DMS153 (cell line): ENCODE measurements at places on chromosomes 16 and 17.

DNA sequence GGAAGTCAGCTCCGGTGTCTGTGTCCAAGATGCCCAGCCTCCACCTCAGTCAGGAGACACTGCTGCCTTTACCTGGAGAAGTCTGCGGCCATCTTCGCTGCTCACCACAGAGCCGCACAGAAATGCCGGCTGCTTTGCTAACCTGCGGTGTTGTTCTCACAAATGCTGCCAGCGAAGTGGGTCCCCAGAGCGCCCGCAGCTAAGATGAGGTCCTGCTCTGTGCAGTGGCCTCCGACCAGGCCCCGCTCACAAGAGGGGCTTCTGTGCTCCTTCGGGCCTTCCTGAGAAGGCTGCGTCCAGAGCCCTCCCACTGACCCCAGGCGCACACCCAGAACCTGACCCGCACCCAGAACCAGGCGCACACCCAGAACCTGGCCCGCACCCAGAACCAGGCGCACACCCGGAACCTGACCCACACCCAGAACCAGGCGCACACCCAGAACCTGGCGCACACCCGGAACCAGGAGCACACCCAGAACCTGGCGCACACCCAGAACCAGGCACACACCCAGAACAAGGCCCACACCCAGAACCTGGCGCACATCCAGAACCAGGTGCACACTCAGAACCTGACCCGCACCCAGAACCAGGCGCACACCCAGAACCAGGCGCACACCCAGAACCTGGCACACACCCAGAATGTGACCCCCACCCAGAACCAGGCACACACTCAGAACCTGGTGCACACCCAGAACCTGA lies 51.5 kb upstream of the FASN start:
- no peak for DNase-seq

- DNase-seq = no peak
Observed at GRCh38 chr16:17776888-17777287, 306.1 kb upstream of the XYLT1 start.

GRCh38 chr16:73032541-73033270 lies 15.2 kb downstream of the ZFHX3 start:
- no peak for DNase-seq

- peak; percentile 18 for DNase-seq
Observed at GRCh38 chr17:80868022-80868609, 123.5 kb upstream of the CHMP6 start.

DNA sequence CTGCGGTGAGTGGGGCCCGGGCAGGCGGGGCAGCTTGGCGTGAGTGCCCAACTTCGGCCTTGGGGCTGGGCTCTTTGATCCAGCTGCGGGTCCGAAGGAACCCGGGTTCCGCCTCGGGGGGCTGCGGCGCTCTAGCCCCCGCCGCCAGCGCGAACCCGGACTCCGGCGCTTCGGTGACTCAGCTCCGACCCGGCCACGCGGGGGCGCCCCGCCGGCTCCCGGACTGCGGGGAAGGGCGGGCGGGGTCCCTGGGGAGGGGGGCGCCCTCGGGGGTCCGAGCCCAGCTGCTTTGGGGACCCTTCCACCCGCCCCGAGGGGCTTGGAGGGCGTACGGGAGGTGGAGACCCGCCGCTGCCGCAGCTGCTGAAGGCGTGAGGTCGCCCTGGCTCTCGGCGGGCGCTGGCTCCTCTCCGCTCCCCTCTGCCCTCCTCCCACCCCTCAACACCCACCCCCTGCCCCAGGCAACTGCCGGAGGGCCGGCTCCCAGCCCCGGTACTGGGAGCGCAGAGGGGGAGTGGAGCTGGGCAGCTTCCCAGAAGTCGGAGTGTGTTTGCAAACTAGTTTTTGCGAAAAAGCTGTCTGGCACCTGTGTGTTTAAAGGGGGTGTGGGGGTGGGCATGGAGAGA lies 516 bp downstream of the CPNE2 start:
- no peak for DNase-seq

DNA sequence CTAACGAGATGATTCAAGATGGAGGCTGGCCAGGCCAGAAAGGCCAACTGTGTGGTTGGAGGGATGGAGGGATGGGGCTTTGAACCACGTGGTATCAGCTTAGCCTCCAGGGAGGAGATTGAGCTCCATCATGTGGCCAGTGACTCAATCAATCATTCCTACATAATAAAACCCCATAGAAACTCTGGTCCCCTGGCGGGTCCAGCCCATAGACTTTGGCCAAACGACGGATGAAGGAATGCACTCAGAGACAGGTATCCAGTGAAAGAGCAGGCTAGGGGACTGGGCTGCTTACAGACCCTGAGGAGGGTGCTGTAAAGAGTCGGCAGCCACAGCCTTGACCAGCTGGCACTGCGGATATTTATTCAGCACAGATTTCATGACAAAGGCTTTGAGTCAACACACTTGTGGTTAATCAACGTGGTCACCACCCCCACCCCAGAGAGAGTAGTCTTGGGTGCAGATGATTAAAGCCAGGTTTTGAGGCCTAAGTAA lies 308.7 kb upstream of the TNRC6C start:
- no peak for DNase-seq

GRCh38 chr17:69430488-69430887 lies 16.0 kb downstream of the MAP2K6 start:
- peak; percentile 62 for DNase-seq

- DNase-seq = peak; percentile 44
Observed at GRCh38 chr17:19346351-19347255, 15.9 kb downstream of the B9D1 start.

- DNase-seq = no peak
Observed at GRCh38 chr16:88917146-88917914, 50.9 kb upstream of the PABPN1L start.

DNA sequence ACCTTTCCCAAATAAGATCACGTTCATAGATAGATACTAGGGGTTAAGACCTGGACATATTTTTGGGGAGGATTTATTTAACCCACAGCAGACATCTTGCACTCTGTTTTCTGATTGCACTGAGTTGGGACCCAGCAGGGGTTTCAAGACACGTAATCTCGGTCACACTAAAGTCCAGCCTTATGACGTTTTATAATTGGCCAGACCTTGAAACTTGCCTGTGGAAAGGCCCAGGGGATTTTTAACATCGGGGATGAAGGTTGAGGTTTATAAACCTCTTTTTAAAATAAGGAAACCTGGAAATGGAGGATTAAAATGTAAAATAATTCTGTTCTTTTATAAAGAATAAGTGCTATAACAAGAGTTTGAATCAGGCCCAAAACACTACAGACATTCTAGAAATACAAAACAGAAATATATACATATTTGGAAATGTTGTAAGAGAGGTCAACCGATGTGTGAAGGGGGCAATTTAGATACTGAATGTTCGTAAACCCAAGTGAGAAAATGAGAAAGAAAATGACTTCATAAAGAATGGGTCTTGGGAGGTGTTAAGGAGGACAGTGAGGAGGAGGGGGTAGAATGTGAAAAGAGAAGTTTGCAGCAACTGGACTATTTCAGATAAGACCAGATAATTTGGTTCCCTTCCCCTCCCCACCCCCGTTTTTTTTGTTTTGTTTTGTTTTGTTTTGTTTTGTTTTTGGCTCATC lies 61.1 kb upstream of the NOL11 start:
- DNase-seq = no peak

GRCh38 chr17:2373179-2373578 lies 27.7 kb downstream of the MNT start:
- no peak for DNase-seq

- DNase-seq = no peak
Observed at GRCh38 chr16:3554351-3554928, 22.8 kb downstream of the NLRC3 start.

- DNase-seq = no peak
Observed at GRCh38 chr16:81616321-81617020, 162.6 kb upstream of the PLCG2 start.

- DNase-seq = no peak
Observed at GRCh38 chr16:83974475-83974874, 6.4 kb downstream of the NECAB2 start.

DNA sequence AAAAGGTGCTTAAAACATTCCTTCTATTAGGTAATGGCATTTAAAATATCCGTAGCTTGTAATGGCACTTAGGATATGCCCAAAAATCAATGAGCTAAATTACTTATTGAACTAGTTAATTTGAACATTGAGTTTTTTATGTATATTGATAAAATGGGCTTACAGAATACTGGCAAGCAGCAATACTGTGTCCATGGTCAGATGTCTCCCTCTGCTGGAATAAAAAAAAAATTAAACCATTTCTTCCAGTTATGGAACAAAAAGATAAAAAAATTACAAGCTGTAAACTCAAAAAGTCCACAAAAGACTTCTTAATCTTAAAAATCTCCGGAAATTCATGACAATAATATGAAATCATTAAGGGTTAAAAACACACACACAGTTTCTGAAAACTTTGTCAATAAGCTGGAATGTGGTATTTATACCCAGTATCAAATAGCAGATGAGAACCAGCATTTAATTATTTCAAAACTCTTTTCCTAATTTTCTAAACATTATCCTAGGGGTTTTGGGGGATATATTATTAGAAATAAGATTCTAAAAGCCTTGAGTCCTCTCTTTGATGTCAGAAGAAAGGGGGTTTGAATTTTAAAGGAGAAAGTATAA lies 21.5 kb upstream of the PSMD7 start:
- DNase-seq = peak; percentile 25

- peak; percentile 38 for DNase-seq
Observed at GRCh38 chr16:86050591-86051367, 151.8 kb downstream of the IRF8 start.

DNA sequence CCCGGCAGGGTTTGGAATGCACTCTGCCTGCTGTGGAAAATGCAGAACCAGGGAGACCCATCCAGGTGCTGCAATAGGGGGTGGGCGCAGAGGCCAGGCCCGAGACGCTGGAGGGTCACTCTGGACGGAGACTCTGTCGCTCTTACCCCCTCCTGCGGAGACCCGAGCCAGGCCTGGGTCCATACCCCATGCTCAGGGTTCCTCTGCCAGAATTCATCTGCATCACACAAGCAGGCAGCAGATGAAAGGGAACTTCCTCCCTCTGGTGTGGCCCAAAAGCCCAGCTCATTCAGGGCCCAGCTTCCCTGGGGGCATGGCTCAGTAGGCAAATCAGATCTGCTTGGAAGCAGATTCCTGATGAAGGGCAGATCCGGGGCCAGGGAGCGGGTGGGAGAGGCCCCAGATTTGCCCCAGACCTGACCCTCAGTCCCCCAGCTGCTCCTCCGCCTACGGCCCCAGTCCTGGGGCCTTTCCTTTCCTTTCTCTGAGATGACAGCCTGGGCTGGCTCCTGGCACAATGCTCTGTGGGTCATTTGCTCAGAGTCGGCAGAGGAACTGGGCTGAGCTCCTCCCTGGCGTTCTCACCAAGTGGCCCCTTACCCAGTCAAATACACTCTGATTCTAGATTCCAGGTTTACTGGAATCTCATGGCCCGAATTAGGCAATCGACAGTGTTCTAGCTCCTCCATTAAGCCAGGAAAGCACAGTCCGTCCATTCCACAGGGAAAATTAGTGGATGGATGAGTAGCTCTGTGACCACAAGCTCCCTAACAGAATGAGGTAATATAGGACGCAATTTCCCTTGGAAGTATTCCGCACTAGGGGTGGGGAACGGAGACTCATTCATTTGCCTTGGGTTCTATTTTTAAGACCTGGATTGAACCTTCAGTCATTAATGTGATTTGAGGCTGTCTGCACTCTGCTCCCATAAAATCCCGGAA lies 19.1 kb upstream of the RASD1 start:
- DNase-seq = no peak

GRCh38 chr17:47064684-47065083 lies 85.6 kb upstream of the RPRML start:
- DNase-seq = no peak

DNA sequence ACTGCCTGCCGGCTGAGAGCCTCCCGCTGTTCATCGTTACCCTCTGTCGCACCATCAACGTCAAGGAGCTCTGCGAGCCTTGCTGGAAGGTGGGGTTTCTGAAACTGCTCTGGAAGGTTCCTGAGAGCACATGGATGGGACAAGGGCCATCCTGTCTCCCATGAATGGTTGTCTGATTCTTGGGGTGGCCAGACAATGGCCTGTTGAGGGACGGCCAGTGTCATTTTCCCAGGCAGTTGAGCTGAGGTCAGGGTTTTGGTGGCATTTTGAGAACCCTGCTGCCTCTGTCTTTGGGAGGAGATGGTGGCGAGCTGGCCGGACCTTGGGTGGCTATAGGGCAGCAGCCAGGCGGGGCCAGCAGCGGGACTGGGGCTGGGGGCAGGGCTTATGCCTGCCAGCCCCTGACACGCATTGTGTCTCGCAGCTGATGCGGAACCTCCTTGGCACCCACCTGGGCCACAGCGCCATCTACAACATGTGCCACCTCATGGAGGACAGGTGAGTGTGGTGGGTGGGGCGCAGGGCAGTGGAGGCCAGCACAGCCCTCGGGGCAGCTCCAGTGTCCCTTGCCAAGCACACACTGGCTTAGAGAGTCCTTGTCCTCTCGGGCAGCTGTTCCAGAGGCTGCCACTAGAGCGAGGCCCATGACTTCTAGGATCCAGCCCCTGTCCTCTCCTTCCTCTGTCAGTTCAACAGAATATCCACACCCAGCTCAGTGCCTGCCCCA lies 9.1 kb downstream of the TSC2 start:
- DNase-seq = no peak

DNA sequence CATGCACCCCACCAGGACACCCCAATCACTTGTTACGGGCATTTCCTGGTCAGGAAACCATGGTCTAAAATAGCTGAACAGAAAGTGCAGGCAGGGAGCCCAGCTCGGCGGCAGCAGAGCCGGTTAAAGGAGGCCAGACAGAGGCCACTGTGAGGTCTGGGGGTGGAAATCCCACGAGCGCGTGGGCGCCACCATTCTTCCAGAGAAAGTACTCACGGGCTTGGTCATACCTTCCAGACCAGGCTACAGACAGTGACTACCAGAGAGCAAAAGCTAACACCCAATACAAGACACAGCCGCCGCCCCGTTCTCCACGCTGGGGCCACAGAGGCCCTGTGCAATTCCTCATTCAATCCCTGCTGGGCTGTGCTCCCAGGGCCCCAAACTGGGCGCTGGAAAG lies 11.9 kb downstream of the CEP131 start:
- DNase-seq = no peak

- no peak for DNase-seq
Observed at GRCh38 chr17:9284884-9285283, 263.6 kb downstream of the NTN1 start.

DNA sequence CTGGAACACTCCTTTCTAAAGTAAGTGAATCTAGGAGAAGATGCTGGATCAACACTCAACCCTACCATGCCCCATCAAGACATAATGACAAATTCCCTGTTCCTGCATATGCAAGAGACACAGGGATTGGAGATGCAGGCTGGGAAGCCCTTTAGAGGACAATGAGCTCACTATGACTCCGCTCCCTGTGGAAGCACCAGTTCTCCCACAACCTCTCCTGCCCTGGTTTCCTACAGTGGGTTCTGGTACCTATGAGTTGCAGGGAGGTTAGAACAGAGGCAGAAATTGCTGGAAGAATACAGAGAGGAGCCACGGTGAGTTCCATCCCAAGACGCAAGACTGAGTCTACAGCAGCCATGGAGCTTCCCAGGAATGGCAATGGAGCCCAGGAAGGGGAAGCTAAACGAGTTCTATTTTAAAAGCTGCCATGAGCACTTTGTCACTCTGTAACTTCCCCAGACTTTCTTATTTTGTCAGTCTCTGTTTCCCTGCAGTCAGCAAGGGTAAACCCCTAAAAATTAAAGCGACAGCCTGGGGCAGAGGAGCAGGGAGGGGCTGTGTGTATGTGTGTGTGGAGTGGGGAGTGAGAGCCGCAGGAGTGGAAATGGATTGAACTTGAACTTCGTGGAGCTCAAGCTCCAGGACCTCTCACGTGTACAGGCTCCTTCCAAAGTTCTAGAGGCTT lies 42.3 kb upstream of the PIK3R6 start:
- DNase-seq = no peak
